ENCODE measurements at places on chromosomes 16 and 17.

GRCh38 chr17:14776791-14777190 lies 475.9 kb downstream of the HS3ST3B1 start:
- DNase-seq = no peak

DNA sequence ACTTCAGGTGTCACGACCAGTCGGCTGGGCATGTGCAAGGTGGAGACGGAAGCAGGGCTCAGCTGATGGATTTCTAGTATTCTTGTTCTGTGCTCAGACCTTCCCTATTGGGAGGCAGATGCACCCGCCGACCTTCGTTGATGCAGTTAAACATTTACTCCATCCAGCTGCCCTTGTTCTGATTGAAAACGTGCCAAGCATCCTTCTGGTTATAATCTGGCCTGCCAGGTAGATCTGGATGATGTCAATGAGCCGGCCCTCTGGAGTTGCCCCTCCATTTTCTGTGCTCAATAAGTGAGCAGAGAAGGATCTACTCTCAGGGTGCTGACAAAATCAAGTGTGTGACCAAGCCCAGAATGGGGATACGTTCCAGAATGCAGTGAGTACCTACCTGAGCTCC lies 38.3 kb downstream of the CCDC182 start:
- DNase-seq = no peak

DNA sequence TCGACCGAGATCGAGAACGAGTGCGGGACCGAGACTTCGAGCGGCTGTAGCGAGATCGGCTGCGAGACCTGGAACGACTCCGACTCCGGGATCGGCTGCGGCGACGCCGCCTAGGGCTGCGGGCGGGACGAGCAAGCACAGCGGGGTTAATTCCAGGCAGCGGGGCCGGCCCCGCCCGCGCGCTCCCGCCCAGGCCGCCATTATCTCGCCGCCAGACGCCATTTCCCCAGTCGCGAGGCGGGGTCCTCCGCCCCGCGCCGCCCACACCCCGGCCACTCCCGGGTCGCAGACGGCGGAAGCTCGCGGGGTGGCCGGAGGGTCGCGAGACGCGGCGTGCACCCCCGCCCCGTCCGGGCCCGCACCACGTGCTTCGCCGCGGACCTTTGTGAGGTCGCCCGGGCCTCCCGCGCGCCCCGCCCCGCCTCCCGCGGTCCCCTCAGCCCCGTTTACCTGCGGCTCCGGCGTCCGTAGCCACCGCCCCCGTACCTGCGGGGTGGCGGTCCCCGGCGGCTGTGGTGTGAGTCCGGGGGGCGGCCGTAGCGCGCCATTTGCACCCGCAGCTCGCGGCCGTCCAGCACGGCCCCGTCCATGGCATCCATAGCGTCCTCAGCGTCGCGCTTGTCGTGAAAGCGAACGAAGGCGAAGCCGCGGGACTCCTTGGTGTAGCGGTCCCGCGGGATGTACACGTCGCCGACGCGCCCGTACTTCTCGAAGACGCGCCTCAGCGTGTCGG lies 616 bp downstream of the SRSF2 start:
- DNase-seq = peak; percentile 62

DNA sequence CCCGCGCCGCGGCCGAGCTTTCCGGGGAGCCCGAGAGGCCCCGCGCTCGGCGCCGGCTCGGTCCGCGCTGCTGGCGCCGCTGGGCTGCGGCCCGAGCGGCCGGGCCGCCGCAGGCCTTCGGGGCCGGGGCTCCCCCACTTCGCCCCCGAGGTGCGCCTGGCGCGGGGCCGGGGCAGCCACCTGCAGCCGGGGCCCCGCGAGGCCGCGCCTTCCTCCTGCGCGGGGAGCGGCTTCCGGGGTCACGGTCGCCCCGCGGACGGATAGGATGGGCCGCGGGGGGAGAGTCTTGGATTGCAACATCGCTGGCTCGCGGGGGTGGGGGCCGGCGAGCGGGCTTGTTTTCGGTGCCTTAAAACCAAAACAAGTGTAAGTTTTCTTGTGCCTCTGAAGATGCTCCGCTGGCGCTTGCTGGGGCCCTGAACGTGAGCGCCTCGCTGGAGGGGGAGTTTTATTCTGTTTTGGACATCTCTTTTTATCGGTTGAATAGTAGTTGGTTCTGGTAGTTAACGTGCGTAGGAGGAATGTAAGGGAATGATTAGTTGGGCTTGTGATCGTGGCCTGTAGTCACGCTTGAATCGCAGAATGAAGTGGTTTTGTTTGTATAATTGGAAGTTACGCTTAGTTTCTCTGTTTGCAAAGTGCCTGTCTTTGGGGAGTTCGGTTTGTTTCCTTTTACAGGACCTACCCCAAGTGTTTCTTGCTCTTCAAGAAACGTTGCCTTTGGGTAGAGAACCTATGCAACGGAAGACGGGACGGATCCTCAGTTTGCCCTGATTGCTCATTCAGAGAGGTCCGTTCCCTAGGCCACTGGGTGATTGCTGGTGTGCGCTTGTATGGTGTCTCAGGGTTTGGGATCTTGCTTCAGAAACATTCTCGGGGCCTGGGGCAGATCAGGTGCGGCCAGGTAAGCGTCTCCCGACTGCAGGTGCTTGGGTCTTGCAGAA lies 724 bp downstream of the UBE2I start:
- peak; percentile 57 for DNase-seq

- DNase-seq = no peak
Measured at GRCh38 chr16:54632322-54633220, 298.1 kb upstream of the IRX5 start.

- DNase-seq = no peak
Measured at GRCh38 chr17:73496232-73496631, 148.0 kb downstream of the SDK2 start.

All from central memory CD4-positive, alpha-beta T cell (primary cell).